ENCODE measurements at places on chromosomes 12 and 14. TPM values are rescaled to one million over a fixed set of nuclear protein-coding genes. Genes with fewer than 3 reads are reported as not detected.

- no peak for DNase-seq
Measured at GRCh38 chr14:60014402-60014801, 77.3 kb upstream of the PCNX4 start.

DNA sequence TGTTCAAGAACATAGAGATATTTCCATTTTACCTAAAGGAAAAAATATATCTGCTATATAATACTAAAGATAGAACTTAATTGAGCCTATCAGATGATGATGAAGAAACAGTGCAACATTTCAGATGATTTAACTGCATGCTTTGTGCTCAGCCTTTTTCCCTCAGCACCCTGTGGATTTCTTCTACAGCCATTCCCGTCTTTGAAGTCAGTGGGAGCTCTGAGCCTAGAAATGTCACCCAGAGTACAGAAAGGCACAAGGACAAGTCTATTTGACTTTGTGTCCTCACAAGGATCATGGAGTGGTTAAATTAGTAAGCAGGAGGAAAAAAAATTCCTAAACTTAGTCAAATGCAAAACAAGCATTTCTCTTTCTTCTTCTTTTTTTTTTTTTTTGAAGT is 994.0 kb upstream of the FLRT2 start:
- no peak for DNase-seq

Gene INHBE
- not detected for total RNA-seq

GRCh38 chr12:106886932-106887331 is 68.8 kb upstream of the TMEM263 start:
- DNase-seq: no peak

DNA sequence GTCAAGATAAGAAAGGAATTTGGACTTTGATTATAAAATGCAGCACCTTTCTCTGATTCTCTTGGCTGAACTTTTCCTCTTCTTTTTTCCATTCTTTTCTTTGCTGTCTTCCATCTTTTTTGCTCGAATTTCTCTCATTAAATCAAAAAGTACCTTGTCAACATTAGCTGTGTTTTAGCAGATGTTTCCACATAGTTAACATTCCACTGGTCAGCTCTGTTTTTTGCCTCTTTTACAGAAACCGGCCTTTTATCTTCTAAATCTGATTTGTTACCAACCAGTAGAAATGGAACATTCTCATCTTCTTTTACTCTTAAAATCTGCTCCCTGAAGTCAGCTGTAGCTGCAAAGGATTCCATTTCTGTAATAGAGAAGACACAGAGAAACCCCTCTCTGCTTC is 71.1 kb upstream of the SYT1 start:
- no peak for DNase-seq

Gene RHOJ
- total RNA-seq: 36.9 TPM

GRCh38 chr14:49447540-49448107 is 138.6 kb downstream of the RPS29 start:
- no peak for DNase-seq

DNA sequence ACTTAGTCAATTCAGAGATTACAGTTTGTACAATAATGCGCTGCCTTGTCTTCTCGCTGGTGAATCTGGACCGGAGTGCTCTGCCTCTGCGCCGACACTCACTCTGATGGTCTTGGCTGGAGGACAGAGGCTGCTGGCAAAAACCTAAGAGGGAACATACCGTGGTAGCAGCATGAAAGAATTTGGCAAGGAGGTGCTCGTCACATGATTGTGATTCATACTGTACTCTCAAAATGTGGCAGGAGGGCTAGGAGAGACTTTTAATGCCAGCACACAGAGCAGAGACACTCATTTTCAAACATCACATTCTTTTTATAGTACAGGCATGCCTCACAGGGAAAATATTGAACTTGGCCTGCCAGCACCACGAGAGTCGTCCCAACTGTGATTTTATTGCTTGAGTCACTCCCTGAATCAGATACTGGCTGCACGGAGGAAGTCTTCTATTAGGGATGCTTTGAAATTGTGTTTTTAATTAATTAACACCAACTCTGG is 67.8 kb downstream of the HMGA2 start:
- peak; percentile 81 for DNase-seq

DNA sequence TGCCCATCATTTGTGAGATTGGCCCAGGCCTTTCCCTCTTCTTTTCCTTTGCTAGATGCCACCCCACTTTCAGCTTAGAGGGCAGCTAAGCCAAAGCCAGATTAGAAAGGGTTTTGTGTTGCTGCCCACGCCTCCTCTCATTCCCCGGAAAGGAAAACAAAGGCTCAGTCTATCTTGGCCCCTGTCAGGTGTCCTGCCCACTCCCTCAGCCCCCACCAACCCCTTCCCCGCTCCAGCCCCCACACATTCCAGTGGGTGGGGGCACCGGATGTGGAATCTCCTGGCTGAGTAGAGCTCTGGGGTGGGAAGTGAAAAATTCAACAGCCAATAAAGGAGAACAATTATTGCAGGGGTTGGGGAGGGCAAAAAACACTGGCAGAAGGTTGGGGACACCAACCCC is 2.2 kb downstream of the BLOC1S1 start:
- no peak for DNase-seq

Gene ARMH4
- total RNA-seq: 39.9 TPM

GRCh38 chr12:118480235-118480634 is 103.9 kb downstream of the SUDS3 start:
- DNase-seq: no peak

Gene TAS2R46
- 11.7 TPM for total RNA-seq

DNA sequence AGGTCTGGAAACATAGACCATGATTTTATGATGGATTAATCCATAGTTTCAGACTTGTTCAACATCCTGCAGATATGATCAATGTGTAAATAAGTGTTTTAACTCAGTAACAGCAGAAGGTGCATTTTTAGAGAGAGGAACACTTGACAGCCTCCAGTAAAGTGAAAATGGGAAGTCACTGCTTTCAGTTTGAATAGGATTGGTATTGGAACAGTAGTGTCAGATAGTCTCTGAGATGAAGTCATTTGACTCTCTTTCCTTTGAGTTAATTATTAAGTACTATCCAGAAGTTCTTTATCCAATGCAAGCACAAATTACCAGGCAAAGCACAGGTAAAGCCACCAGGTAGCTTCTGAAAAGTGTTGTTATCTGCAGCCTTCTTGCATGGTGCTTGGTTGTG is 14.5 kb upstream of the NAV3 start:
- DNase-seq: no peak

DNA sequence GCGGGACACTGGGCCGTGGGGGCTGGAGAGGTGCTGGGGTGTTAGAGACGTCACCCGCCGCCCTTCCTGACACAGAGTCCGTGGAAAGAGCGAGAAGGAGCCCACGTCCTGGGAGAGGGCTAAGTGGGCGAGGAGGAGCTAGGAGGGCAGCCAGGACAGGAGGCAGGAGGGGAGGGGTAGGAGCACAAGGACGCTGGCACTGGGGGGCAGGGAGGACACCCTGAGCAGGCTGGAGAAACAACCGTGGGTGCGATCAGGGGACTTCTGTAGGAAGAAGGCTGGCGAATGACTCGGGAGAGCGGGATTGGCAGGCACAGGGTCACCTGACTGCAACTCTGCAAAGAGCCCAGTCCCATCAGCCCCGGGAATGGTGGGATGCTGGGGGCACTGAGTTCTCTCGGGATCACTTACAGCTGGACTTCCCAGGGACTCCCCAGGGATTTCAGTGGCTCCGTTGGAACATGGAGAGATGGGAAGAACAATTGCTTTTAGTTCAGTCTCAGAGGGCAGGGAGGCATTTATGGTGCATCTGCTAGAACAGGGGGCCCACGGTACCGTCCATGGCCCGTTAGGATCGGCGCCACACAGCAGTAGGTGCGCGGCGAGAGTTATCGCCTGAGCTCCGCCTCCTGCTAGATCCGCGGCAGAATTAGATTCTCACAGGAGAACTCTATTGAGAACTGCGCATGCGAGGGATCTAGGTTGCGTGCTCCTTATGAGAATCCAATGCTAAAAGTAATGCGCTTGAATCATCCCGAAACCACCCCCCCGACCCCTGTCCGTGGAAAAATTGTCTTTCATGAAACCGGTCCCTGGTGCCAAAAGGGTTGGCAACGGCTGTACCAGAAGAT is 24.3 kb downstream of the UBR7 start:
- no peak for DNase-seq

- DNase-seq: no peak
Measured at GRCh38 chr12:129811963-129812362, 91.9 kb downstream of the TMEM132D start.

Gene VDR
- 0.79 TPM for total RNA-seq

Gene SYT1
- 13.8 TPM for total RNA-seq

DNA sequence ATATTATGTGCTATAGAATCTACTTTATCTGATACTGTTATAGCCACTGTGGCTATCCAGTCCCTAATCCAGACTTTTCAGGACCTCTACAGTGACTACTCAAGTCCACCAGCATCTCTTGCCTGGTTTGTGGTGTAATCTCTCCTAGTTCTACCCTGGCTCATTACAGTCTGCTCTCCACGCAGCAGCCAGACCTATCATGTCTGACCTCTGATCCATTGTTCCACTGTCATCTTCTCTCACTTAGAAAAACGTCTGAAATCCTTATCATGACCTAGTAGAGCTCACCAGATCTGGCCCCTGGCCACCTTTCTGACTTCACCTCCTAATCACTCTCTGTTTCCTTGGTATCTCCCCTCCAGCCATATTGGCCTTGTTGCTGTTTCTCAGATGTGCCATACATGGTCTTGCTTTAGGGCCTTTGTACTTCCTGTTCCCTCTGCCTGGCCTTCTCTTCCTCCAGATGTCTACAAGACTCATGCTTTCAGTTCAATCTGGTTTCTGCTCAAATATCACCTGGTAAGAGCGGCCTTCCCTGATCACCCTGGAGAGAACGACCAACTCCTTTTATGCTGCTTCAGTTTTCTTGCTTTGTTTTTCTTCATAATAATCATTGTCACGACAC is 475.5 kb downstream of the AACS start:
- DNase-seq: no peak

GRCh38 chr12:78208092-78208491 is 377.4 kb downstream of the NAV3 start:
- no peak for DNase-seq

Gene NXPH4
- 0.79 TPM for total RNA-seq

DNA sequence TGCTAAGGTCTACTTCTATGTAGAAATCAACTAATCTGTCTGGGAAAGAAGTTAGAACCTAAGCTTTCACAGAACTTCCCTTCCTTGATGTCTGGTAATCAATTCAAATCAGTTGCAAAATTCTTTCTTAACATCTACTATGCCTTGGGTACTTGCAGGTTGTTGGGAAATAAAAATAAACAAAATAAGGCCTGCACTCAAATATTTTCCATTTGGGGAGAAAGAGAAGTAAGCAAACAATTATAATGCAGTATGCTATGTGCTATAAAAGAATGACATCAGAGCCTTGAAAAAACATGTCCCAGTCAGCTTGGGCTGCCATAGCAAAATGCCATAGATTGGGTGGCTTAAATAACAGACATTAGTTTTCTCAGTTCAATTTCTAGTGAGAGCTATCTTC is 425.9 kb upstream of the DCN start:
- no peak for DNase-seq

Gene KRT7
- total RNA-seq: 147 TPM

Gene ESR2
- 1.7 TPM for total RNA-seq

DNA sequence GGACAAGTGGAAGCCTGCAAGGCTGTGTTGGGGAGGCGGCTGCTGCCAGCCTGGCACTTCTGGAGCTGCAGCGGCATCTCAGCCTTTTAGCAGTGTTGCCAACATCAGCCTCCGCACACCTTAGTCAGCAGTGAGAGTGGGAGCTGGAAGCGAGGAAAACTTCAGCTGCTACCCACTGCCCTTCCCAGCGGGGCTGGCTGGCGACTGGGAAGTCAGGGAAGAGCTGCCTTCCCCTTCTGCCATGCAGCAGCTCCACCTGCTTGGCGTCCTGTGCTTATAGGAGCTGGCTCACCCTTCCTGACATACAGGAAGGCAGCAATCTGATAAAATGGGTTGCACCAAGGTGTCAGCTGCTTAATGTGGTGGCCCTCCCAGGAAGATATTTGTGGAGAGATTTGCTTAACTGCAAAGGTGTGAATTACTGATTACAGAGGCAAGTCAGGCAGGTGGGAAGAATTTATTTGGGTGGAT is 15.4 kb upstream of the PLEKHG3 start:
- DNase-seq: no peak

Gene FGD6
- total RNA-seq: 20.4 TPM

GRCh38 chr12:1576410-1577241 is 17.8 kb downstream of the FBXL14 start:
- DNase-seq: peak; percentile 85

Gene RAPGEF3
- 17.2 TPM for total RNA-seq

GRCh38 chr12:80033448-80033847 is 65.9 kb upstream of the OTOGL start:
- no peak for DNase-seq

DNA sequence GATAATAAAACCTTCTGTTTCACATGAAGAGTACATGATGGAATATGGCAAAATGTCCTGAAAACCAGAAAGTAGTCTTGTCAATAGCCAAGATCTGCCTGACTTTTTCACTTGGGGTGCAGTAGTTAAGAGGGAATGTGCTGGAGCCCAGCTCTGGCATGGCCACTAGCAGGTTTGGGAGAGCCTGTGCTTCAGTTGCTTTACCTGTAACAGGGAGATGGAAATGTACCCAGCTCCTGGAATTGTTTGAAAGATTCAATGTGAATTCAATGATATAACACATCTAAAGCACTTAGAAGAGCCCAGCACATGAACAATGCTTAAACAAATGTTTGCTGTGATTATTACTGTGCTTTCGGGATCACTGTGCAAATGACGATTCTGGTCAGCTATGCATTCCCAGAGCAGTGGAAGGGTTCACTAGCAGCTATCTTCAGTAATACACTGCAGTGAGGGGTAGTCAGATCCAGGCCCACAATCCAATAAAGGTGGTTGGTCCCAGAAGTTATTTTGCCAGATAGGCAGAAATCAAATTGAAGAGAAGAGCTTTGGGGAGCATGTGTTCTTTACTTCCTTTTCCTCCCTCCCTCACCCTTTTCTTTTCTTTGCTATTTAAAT is 224.9 kb downstream of the APAF1 start:
- DNase-seq: no peak

- no peak for DNase-seq
Measured at GRCh38 chr14:33524244-33524643, 426.6 kb downstream of the EGLN3 start.

- DNase-seq: no peak
Measured at GRCh38 chr12:21292111-21292510, 42.6 kb downstream of the SLCO1A2 start.

DNA sequence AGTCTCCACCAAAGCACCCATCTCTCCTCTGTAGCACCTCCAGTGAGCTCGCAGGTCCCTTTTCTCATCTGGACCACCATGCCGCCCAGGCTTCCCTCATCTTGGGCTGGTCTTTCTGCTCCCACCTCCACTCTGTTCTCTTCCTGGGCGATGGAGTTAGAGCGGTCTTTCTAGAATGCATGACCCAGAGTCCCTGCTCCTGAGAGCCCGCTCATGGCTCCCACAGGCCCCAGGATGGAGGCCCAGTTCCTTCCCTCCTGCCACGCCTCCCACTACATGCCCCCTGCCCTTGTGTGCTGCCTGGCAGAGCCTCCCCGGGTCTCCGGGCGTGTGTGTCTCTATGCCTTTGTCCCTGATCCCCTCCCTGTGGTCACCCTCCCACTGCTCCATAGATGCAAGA is 100.7 kb upstream of the RTL1 start:
- no peak for DNase-seq

Gene PRPH
- 9.1 TPM for total RNA-seq

Data from urinary bladder (tissue), 4 donors.